ENCODE measurements at places on chromosomes 16 and 17.

DNA sequence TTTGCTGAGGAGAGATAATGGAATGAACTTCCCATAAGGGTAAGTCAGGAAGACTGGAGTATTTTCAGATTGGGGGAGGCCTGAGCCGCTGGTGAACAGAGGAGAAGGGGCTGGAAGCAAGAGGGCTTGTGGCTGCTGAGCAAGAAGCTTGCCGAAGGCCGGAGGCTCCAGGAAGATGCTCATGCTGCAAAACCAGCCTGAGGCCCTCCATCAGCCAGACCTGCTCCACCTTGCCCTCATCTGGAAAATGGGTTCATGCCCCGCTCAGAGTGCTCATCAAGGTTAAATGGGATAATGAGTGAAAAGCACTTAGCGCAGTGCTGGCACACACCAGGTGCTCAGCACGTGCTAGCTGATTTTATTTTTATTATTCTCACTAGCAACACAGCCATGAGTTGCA, 5.5 kb upstream of the ASGR1 start:
- no peak for DNase-seq

GRCh38 chr17:34502426-34502825, 77.0 kb upstream of the TMEM132E start:
- no peak for DNase-seq

DNA sequence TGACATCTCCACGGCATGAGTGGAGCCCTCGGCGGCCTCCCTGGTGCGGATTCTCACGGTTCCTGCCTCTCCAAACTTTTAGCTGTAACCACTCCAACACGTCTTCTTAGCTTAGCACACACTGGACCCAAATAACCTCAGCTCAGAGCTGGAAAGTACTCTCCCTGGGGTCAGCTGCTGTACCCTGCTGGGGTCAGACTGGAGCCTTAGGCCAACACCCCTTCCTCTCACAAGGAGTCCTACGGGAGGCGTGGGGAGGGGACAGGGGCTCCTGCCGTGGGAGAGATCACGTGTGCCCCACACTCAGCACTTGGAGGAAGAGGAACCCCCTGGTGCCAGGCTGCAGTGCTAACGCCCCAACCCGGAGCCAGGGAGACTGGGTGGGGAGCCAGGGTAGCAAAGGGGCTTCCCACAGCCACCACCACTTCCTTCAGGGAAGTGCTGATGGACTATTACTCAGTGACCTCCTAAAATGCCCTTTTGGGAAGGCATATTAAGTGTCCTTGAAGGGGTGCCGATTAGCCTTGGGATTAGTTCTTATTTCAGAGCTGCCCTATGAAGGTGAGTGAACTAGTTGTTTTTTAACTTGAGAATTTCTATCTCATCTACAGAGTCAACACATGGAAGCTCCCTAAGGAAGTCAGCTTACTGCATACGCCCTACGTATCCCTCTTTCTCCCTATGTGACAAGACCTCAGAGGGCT, 124.0 kb downstream of the HIC1 start:
- DNase-seq = no peak

DNA sequence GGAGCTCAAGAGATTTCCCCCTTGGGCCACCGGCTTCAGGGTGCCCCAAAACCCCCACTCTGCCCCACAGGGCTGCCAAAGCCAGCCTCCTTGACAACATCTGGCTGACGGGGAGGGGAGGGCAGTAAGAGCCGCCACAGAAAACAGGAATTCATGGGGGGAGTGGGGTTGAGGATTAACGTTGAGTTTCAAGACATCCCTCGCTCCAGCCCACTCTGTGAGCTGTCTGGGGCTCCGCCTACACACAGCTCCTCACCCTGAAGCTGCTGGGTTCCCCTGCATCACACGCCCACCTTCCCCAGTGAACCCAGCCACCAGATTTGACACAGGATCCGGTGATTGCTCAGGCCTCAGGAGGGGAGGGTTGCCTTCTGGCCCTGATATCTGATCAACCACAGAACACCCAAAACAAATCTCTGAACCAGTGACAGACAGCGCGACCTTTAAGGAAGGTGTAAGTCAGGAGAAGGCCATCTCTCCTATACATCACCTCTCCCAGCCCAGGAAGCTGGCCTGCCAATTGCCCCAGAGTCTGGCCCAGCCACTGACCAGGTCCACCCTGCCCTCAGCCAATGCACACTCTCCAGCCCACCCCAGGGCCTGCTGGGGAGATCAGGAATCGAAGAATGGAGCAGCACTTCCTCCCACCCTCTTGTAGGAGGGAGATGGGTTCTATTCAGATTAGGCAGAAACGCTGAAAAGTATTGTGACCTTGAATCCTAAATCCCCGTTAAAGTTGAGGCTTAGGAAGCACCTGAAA, 132.1 kb downstream of the CLEC16A start:
- DNase-seq = peak; percentile 41

- DNase-seq = no peak
These were observed 15.4 kb downstream of the CD7 start for GRCh38 chr17:82301916-82302567.

GRCh38 chr17:67422897-67423296, 45.8 kb downstream of the PITPNC1 start:
- no peak for DNase-seq

DNA sequence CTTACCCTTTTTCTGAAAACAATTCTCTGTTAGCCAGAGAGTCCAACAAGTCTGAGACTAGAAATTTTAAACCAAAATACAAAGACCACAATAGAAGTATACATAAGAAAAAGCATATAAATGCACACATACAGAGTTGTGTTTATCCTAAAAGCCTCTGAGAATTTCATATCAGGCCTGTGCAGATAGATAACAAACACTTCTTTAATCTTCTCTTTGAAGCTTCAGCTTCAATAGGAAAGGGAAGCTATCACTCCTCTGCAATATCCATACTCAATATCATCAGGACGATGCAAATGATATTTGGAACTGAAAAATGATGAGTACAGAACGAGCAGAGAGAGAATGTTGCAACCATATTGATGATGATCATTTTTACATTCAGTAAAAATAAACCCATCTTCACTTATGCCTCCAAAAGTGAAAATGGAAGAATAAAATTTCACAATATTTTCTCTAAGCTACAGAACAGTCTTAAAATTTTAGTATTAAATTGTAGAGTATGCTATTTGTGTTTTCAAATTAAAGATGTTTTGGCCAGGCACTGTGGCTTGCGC, 61.6 kb downstream of the SKAP1 start:
- no peak for DNase-seq

DNA sequence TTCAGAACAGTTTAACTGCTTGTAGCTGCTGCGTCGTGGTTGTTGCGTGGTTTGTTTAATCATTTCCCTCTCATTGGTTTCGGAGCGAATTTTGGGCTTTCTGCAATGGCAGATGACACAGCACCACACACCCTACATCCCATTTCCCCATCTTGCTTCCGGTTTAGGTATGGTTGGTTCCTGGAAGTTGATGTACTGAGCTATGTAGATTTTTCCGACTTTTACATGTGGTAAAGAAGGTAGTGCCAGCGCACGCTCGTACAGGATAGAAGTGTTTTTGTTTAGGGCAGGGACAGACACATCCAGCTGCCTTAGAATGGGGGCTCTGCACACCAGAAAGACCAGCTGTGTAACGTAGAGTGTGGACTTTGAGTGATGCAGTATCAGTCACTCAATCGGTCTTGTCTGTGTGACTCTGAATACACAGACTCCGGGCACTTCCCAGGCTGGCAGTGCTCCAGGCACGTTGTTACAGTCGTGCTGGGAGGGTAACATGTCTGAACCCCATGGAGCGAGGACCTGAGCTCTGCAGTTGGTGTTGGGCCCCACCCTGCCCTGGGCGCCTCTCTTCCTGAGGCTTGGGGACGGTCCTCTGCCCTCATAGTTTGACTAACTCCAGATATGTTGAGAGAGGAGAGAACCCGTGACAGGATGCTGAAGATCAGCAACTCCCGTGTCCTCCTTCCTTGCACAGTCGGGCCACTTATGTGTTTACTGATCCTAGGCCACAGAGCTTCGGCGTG, 172.0 kb upstream of the CHMP6 start:
- peak; percentile 53 for DNase-seq

GRCh38 chr17:9116861-9117568, 95.7 kb downstream of the NTN1 start:
- DNase-seq = no peak

DNA sequence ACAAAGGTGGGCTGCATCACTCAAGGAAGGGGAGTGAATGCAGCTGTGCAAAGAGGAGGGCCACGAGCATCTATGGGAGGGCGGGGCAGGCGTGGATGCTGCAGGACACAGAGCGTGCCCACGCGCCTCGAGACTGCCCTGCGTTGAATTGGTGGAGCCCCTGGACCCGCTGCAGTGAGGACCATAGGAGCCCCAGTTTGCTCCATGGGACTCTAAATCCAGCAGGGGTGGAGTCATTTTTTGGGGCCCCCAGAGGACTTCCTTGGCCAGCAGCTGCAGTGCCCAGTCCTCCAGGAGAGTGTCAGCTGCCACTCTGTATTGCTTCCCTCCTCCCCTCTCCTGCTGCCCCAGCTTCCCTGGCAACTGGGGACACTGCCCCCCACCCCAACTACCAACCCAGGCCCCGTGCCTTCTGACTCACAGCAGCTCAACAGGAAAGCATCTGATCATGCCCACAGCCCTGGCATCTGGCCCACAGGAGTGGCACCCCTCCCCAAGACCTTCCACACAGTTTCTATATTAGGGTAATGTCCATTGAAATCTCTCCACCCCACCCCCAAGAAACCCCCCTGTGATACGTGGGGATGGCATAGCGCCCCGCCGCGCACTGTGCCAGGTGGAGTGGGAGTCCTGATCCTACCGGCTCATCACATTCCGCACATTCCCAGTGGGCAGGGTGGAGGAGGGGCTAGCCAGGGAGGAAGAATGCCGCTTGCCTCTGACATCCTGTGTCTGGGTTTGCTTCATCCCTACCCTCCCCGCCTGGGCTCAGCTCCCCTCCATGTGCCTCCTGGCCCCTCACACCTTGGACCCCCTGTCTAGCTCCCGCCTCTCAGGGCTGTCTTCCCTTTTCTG, 27.8 kb upstream of the ITGA3 start:
- DNase-seq = no peak

DNA sequence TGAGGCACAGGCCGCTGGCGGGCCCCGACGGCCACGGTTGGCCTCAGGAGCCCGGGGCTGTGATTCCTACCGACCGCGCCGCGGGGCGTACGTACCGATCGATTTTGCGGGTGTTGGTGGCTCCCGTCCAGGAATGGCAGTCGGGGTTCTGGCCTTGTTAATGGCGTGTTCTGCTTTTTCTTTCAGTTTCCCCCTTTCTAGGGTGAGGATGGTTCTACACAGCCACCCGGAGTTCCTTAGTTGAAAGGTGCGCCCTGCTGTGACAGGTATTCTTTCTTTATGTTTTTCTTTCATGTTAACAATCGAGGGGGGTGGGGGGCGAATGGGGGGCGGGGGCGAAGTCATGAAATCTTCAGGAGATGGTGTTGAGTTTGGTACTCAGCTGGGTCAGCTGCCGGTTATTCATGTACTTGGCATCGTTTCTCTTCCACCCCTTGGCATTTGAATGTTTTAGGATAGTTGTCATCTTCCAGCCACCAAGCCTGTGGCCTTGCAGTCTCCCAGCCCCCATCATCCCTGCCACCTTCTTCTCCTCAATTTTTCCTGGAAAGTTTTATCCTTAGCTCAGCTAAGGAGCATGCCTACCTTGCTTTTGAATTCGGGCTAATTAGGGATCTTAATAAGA, 802 bp downstream of the CYLD start:
- no peak for DNase-seq

- no peak for DNase-seq
These were observed 347.7 kb downstream of the RBFOX1 start for GRCh38 chr16:7680296-7680695.

DNA sequence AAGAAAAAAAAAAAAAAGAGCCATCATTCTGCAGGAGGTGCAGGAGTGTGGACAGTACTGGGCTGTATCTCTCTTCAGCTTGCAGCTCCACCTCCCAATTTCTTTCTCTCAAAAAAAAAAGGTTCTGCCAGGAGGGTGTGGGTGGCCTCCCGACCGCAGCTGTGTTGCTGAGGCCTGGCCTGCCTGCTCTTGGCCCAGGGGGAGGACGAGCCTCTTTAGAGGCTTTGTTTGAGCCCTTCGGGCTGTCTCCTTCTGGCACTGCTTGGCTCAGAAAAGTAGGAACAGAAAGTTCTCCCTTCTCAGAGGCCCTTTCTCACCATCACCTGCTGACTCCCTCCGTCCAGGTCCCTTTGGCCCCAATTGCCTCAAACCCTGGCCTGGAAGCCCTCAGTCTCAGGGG, 22.2 kb upstream of the C17orf107 start:
- peak; percentile 76 for DNase-seq

GRCh38 chr16:29316761-29317183, 89.7 kb downstream of the NPIPB11 start:
- DNase-seq = no peak

GRCh38 chr17:75325827-75326225, 36.6 kb upstream of the SLC25A19 start:
- DNase-seq = no peak

Measured in head of caudate nucleus (tissue), 42 donors.